ENCODE measurements at places on chromosomes 1 and 21.

DNA sequence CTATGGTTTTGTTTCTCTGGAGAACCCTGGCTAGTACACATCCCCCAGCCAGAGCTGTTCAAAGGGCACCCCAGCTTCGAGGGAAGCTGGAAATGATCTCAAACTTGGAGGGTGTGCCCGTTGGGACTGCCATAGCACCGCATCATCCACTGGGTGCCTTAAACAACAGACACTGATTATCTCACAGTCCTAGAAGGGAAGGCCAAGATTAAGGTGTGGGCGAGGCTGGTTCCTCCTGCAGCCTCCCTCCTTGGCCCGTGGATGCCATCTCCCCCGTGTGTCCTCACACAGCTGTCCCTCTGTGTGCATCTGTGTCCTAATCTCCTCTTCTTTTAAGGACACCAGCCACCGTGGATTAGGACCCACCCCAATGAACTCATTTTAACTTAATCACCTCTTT is 4.2 kb upstream of the IBA57 start:
- no peak for DNase-seq

GRCh38 chr1:230174471-230175162 is 107.6 kb downstream of the GALNT2 start:
- no peak for DNase-seq

GRCh38 chr1:165495858-165496205 is 48.0 kb upstream of the LRRC52 start:
- no peak for DNase-seq

DNA sequence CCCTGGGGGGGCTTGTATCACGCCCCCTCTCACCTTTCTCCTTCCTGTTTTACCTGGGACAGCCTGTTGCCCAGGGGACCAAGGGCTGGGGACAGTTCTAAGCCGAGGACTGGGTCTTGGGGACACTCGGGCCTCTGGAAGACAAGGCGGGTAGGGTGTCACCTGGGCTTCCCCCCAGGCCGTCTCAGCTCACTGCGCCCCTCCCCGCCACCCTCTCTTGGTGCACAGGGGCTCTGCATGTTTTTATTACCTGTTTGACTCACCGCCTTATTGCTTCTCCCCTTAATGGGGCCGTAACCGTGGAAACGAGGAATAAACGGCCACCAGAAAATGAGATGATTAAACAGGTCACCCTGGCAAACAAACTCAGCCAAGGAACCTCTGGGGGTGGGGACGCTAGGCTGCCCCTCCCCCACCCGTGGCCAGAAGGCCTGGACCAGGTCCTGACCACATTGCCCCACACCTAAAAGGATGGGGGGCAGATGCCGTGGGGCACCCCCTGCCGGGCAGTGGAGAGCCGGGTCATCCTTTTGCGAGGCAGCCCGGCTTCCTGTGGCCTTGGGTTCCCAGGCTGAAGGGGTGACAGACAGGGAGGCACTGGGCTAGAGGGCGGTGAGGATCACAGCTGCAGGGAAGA is 109.9 kb downstream of the CASZ1 start:
- DNase-seq, result no peak

DNA sequence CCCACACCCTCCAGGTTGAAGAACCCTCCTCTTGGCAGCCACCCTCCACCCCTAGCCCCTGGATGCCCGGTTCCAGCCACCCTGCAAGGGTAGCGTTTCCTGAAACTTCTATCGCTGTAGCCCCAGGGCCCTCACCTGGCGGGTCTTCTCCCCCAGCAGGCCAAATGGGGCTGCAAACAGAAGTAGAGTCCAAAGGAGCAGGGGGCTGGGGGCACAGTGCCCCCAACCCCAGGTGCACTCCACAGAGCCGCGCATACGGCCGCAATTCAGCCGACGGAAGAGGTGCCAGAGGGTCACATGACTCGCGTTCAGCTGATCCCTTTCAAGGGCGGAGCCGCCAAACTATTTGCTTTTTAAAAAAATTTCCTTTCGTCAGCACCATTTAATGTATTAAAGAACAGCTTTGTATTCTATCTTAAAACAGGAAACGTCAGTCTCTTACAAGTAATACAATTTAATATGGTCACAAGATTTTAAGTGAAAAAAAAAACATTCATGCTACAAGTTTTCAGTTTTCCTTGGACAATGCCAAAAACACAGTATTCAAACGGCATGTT is at the start of gene GLMP:
TSS of gene GLMP (minus strand) at position 289 of the 557 bp plus-strand sequence. CDS start at position 255, 34 bp downstream.
- DNase-seq, result no peak

- no peak for DNase-seq
Measured at GRCh38 chr1:53918343-53918742, 24.4 kb downstream of the DIO1 start.

DNA sequence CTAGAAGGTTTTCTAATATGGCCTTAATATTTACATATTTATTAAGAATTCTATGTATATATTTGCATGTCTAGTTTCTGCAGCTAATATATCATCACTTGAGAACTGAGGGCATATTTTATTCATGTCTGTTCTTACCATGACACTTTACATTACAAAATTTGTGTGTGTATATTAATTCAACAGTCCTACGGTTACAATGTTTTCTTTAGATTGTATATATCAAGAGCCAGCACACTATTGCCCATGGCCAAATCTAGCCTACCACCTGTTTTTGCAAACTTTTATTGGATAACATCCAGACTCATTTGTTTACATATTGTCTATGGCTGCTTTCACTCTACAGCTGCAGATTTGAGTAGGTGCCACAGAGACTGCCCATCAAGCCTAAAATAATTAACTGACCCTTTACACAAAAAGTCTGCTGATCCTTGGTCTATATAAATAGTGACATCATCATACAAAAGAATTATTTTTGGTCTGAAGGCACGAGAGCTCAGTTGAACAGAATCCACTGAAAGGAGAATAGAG is 577.4 kb upstream of the PBX1 start:
- no peak for DNase-seq

- no peak for DNase-seq
Measured at GRCh38 chr1:94797291-94797690, 22.9 kb upstream of the SLC44A3 start.

DNA sequence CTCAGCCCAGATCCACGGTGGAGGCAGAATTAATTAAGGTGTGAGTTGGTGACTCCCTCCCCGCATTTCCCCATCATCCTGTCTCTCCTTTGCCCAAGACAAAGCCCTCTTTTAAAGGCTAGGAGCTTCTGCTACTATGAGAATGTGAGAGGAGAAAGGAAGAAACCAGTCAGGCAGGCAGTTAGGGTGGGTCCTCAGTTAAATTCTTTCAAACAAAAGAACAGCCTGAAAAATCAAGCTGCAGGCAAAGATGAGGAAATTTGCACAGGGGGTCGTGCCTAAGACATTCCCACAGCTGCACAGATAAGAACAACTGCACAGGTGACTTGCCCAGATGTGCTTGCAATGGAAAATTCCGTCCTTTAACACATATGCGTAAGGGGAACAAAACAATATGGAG is 47.6 kb downstream of the SERTAD4 start:
- DNase-seq, result no peak

- peak; percentile 23 for DNase-seq
Measured at GRCh38 chr21:41786509-41786987, 19.7 kb upstream of the RIPK4 start.

- DNase-seq, result no peak
Measured at GRCh38 chr1:162387226-162388082, 5.9 kb downstream of the C1orf226 start.

- DNase-seq, result peak; percentile 69
Measured at GRCh38 chr1:215543191-215543606, 23.9 kb upstream of the KCTD3 start.

DNA sequence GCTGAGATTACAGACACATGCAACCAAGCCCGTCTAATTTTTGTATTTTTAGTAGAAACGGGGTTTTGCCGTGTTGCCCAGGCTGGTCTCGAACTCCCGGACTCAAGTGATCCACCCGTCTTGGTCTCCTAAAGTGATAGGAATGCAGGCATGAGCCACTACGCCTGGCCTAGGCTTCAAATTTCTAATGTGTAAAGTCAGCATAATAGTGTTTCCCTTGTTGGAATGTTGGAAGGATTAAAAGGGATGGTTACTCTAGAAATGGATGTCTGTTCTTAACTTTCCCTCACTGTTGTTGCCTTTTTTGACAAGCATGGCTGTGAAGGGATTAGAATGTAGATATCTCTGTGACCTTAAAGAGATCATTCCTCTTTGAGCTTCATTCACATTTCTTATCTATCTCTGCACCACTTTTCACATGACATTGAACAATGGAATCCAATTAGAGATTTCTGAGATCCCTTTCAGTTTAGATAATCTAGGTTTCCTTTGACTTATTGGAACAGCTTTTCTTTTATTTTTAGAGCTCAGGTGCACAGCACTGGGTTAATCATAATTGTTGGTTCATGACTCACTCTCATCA is 33.7 kb downstream of the NFASC start:
- no peak for DNase-seq

DNA sequence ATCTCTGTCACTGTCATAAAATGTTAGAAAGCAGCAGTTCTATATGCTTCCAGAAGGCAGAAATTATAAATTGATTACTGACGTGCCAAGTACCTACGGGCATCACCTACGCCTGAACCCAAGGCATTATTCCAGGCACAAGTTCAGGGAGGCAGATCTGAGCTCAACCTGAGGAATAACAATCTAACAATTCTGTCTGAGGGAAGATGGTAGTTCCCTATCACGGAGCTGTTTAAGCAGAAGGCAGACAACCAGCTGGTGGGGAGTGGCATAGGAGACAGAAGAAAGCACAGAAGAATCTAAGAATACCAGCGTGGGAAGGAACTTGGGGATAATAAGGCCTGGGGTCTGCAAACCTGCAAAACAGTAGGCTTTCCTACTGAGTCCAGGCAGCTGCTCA is 40.4 kb downstream of the SLC9A1 start:
- no peak for DNase-seq

DNA sequence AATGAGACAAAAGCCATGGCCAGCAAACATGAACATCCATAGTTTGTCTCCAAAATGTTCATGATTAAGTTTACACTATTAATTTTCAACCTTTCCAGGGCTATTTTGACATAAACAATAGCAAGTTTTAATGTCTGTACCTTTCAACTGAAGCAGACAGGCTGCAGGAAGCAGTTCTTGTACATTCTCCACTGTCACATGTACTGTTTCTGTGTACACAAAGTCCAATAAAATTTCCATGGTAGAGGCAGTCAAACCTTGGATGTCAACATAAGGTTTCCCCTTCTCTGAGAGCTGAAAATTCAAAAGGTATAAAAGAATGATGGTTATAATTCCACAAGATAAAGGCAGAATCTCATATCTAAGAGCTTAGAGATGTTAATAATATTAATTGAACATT is 7.4 kb downstream of the KLHL12 start:
- no peak for DNase-seq

DNA sequence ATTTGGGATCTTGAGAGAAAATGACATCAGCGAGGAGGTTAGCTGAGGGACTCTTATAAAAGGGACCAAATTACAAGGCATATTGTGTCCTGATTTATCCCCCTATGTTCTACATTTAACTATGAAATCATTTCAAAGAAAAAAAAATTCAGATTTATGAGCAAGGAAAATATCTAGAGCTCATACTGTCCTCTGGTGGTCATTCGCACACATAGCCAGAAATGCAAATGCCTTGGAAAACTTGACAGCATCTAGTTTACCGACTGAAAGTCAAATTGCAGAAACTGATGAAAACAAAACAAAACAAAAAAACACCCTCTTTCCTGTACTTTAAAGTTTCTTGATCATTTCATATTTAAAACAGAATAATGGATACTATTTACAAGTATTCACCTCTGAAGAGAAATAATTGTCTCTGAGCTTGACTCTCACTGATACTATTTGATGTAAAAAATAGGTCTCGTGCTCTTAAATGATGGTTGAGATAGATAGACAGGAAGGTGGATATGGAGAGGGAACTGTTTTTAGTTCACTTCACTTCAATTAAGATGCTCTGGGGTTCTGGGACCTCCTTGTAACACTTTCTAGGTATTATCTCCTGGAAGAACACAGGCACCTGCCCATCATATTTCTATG is 253.8 kb downstream of the PCP4 start:
- DNase-seq, result no peak

GRCh38 chr1:53460666-53461322 is 1.6 kb downstream of the DMRTB1 start:
- no peak for DNase-seq

GRCh38 chr1:227996187-227996950 is 10.4 kb upstream of the WNT3A start:
- no peak for DNase-seq

DNA sequence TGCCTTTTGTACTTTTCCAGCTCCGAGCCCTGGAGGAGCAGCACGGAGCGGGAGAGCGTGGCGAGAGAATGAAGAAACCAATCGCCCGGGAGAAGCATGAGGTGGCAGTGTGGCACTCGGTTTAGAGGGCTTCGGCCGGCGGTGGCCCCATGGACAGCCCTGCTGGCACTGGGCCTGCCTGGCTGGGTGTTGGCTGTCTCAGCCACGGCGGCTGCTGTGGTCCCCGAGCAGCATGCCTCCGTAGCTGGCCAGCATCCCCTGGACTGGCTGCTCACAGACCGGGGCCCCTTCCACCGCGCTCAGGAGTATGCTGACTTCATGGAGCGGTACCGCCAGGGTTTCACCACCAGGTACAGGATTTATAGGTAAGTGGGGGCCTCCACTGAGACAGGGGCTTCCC is 59.0 kb downstream of the BRINP2 start:
- no peak for DNase-seq

DNA sequence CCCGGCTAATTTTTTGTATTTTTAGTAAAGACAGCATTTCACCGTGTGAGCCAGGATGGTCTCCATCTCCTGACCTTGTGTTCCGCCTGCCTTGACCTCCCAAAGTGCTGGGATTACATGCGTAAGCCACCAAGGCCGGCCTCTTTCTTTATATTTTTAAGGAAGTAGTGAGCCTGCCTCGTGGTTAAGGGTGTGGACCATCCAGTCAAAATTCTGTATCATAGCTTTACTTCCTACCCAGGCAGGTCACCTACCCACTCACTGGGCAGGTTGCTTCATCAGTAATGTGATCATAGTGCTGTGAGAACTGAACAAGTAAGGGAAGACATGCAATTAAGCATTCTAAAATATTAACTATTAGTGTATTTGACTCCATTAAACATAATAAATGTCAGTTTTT is 8.1 kb upstream of the ACOT7 start:
- no peak for DNase-seq

GRCh38 chr1:65832296-65832695 is 39.6 kb downstream of the PDE4B start:
- DNase-seq, result no peak

DNA sequence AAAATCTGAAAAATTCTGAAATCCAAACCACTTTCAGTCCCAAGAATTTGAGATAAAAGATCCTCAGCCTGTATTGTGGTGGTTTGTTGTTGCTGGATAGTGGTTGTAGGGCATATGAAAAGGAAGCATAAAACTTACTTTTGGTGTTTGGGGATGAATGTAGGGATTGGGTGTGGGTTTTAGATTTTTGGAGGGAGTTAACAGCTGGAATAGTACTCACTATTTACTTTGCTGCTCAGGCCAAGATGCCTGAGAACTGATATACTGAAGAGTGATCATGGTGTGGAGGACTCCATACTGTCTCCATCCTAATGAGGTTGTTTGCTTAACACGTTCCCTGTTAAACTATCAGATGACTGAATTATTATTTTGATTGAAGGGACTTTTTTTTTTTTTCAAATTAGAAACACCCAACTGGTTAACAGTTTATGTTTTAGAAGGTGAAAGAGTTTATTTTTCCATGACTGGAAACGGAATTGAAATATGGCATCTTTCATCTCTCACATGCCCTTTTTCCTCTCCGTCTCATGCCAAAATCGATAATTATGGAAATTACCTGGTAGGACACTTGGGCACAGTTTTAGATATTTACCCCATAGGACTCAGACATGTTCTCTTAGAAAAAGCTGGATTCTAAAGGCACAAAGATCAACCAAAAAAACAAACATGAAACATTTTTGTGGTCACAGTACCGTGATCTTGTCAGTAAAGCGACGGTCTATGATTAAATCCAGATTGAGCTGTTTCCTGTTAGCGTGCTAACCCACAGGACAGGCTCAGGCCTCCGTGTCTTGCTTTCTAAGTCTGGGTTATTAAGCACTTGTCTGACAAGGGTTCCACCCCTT is 37.3 kb downstream of the RGL1 start:
- peak; percentile 92 for DNase-seq
